Ascending aorta (tissue), 2 donors: ENCODE measurements at places on chromosomes 4 and X.

GRCh38 chrX:5724123-5724522 is 504.5 kb downstream of the NLGN4X start:
- no peak overlapping the region for H3K4me3 ChIP-seq
- no peaks in the 10 kb centered on the region for H3K4me1 ChIP-seq
- H3K27ac ChIP-seq, result no peak overlapping the region

GRCh38 chrX:51894697-51895336 is 1.4 kb downstream of the MAGED1 start:
- no peak for DNase-seq
- H3K27ac ChIP-seq, result peak overlapping the region; percentile 76
- H3K4me3 ChIP-seq, result peak overlapping the region; percentile 56

DNA sequence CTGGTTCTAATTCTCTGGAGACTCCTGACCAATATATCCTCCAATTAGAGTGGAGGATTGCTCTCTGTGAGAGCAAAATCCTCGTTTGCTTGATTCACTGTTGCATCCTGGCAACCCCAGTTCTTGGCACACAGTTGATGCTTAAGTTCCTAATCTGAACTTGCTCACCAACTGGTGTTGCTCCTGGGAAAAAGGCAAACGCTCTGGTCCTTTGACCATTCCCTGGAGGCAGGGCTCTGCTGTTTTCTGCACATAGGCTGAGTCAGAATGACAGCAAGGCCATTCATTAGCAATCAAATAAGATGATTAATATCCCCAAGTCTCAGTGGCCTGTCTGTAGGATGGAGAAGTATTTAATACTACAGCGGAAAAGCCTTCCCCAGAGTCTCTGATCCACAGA is 172.7 kb upstream of the TBC1D9 start:
- H3K4me1 ChIP-seq, result no peaks in the 10 kb centered on the region
- DNase-seq, result peak; percentile 13
- H3K36me3 ChIP-seq, result no peaks in the 10 kb centered on the region
- H3K4me3 ChIP-seq, result no peak overlapping the region
- no peak overlapping the region for H3K27ac ChIP-seq
- H3K27me3 ChIP-seq, result no peaks in the 10 kb centered on the region

DNA sequence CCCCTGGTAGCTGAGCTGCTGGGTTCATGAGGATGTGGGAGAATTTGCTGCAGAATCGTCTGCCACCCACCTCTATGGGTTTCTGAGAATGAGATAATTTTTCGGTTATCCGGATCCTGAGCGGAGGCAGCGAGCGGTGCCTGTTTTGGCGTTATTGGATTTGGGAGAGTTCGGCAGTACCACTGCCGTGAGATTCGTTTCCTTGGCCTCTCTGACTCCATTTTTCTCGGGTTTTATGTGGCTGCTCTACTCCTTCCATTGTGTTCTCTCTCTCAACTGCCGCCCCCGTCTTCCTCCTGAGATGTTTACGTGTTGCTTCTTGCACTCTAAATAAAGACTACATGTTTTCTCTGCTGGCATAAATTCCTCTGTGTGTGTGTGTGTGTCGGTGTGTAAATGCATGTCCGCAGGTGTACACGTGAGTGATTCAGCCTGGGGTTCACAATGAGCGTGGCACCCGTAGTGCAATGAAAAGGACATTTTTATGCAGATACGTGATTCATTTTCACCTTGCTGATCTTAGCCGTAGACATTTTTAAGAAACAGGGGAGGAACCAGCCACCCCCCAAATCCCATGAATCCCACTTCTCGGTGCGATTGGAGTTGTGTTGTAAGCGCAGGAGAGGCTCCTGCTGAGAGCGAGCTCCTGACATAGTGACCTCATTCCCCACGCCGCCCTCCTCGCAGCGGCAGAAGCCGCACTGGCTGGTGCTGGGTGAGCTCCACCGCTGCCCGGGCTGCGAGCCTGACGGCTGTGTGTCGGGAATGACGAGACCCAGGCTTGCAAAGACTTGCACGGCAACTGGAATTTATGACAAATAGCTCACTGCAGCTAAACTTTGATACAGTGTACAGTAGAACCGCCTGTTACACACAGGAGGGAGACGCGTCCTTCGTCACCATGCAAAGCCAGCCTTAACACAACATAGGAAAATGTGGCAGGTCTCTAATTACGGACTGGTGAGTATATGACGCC is 82.2 kb downstream of the STOX2 start:
- no peaks in the 10 kb centered on the region for H3K27me3 ChIP-seq
- H3K4me3 ChIP-seq, result peak overlapping the region; percentile 54
- H3K4me1 ChIP-seq, result peaks cover 13% of the 10 kb centered on the region

- no peaks in the 10 kb centered on the region for H3K27me3 ChIP-seq
- DNase-seq, result no peak
- H3K4me1 ChIP-seq, result peaks cover 13% of the 10 kb centered on the region
- peak overlapping the region; percentile 100 for H3K27ac ChIP-seq
Observed at GRCh38 chrX:41335198-41335957, 1.4 kb downstream of the DDX3X start.

- no peak overlapping the region for H3K27ac ChIP-seq
- H3K4me1 ChIP-seq, result no peaks in the 10 kb centered on the region
- H3K27me3 ChIP-seq, result no peaks in the 10 kb centered on the region
- no peaks in the 10 kb centered on the region for H3K36me3 ChIP-seq
- no peak for DNase-seq
Observed at GRCh38 chr4:94722270-94722669, 35.5 kb upstream of the BMPR1B start.
